ENCODE measurements at places on chromosomes 16 and 17.

DNA sequence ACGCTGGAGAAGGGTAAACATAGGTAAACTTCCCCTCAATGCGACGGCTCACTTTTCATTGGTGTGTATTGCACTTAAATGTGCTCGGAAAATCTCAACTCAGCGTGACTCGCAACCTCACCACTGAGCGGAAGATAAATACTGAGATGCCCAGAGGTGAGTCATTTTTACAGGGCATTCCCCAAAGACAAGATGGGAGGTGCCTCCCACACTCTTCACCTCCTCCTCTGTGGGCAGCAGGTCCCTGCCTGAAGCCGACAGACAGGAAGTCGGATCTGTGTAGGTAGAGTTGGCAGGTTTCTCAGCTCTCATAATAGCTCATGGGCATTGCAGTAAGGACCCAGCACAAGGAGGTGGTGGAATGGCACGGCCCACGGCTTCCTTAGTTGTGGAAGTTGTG is 274.6 kb upstream of the HSBP1 start:
- DNase-seq, result no peak

DNA sequence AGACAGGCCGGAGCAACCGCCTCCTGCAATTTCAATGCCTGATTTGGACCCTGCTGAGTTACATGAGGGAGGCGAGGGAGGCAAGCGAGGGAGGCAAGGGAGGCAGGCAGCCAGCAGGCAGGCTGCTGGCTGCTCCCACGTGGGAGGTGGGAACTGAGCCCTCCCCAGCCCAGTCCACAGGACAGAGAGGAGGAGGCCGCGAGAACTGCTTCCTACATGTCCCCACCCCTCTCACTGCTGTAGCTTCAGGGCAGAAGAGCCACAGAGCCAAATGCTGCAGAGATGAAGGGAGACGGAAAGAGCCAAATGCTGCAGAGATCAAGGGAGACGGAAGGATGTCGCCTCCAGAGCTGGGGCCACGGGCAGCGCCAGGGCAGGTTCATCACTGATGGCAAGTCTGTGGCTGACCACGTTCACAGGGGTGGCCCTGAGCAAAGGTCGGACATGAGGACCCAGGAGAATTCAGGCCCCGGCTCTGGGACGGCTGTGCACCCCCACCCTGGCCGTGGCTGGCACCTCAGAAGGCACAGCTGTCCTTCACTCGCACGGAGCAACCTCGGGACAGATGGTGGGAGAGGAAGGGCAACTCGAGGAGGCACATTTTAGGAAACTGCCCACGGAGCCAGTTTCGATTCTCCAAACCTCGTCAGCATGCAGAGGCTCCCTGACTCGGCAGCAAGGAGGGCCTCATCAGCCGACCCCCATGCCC is 21.5 kb downstream of the RPH3AL start:
- no peak for DNase-seq

DNA sequence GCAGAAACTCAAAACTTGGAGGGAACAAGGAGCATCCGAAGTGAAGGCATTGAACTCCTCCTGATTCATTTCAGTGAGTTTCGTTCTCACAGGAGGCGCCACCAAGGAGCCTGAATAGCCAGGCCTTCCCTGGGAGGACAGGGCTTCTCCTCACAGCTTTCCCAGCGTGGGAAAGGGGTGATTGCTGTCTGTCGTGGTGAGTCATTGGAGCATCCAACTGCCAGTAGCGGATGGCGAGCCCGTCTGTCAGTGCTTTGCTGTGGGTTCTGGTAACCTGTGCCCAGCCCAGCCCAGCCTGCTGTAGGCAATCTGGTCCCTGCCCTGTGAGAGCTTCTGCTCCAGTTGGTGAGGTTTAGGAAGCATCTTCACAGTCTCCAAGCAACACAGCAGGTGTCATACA is 28.3 kb downstream of the PLCD3 start:
- DNase-seq, result no peak

DNA sequence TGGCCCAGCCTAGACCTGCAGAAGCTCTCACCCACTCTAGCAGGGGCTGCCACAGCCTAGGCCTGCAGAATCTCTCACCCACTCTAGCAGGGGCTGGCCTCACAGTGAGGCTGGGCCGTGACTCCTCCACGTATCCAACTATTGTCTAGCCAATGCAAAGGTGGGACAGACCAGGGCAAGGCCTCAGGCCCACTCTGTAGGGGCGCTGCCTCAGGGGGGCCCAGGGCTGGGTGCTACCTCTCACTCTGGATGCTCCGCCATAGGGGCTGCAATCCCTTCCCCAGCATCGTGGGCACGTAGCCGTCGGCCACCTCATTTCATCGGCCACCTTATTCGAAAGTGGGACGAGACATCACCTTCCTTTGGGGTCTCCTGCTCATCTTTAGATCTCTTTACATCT is 51.7 kb downstream of the RPH3AL start:
- no peak for DNase-seq

DNA sequence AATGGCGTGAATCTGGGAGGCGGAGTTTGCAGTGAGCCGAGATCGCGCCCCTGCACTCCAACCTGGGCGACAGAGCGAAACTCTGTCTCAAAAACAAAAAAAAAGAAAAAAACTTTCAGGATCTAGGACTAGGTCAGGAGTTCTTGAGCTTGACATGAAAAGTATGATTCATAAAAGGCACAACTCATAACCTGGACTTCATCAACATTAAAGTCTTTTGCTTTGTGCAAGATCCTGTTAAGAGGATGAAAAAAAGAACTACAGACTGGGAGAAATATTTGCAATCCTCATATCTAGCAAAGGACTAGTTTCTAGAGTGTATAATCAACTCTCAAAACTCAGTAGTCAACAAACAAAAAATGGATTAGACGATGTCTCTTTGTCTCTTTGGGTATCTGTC is 40.0 kb downstream of the TBC1D16 start:
- DNase-seq, result no peak

GRCh38 chr16:22357635-22357971 is 16.8 kb downstream of the CDR2 start:
- no peak for DNase-seq

DNA sequence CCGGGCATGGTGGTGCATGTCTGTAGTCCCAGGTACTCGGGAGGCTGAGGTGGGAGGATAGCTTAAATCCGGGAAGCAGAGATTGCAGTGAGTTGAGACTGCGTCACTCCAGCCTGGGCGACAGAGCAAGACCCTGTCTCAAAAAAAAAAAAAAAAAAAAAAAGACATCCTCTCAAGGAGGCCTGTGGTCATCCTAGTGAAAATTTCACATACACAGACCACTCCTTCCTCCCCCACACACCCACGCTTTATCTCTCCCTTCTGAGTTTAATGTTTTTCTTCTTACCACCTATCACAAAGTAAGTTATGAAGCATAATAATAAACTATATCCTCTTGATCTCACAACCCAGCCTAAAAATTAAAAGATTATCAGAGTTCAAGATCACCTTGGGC is 1.3 kb upstream of the NOL11 start:
- DNase-seq, result no peak

GRCh38 chr17:8326511-8327302 is 12.9 kb upstream of the ODF4 start:
- peak; percentile 26 for DNase-seq

GRCh38 chr16:58425756-58426494 is 33.7 kb downstream of the GINS3 start:
- DNase-seq, result no peak

- peak; percentile 90 for DNase-seq
Measured at GRCh38 chr17:781805-782731, at the start of the genes GLOD4 and MRM3. Gene GLOD4 (minus strand): TSS chr17:782280. CDS start chr17:782255, 25 bp downstream. Gene MRM3 (plus strand): TSS chr17:782353. CDS start chr17:782379, 26 bp downstream.

GRCh38 chr16:76265434-76266045 is 11.7 kb upstream of the CNTNAP4 start:
- no peak for DNase-seq

- DNase-seq, result no peak
Measured at GRCh38 chr17:61335105-61335844, 64.4 kb upstream of the TBX2 start.

DNA sequence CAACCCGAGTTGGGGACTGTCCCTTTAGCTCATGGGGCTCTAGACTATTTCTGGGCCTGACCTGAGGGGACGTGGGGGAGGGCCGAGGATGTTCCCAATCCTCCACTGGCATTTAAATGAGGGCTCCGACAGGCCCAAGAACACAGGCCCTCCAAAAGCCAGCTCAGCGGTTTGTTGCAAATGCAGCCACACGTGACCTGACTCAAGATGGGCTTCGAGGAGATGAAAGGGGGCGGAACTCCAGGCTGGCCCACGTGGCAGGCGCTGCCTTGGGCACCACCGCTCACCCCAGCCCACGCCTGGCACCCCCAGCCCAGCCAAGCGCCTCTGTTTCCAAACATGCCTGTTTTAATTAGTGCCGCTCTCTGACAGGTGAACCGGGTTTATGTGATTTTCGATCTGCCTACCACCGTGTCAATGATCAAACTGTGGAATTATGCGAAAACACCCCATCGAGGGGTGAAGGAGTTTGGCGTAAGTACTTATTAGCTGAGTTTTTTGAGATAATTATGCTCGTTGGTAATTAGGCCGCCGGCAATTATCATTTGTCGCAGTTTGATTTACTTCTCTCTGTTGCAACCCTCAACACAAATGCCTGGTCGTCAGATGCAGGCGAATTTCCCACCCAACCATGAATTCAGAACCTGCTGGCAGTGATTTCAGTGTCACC is 226.7 kb downstream of the KATNIP start:
- DNase-seq, result no peak

GRCh38 chr17:51427856-51428255 is 167.5 kb downstream of the UTP18 start:
- DNase-seq, result peak; percentile 47

DNA sequence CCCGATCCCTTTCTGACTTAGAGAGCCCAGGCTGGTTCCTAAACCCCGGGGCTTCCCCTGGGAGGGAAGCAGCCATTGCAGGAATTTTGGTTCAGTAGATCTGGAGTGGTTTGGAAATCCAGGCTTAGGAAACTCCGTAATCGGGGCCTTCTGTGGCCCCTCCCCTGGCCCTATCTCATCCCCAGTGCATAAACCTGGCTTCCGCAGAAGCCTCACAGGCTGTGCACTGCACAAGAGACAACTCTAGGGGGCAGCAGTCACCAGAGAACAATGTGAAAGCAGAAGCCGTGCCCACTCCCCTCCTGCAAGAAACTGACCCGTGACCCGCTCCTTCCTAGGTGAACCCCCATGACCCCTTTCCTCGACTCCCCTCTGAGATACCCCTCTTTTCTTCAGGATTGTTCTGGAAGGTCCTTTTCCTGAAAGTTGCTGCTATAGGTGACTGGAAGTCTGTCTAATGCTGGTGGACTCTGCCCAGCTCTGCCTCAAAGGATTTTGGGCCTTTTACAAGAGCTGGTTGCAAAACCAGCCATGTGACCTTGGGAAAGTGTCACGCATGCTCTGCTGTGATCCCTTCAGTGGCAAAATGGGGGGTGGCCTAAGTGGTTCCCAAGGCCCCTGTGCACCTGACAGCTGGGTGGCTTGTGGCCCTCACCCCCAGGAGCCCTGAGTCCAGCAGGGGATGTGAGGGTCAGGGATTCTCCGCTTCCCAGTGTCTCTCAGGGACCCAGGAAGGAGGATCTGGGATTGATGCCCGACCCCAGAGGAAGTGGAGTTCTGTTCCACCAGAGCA is 14.4 kb downstream of the GUCY2D start:
- no peak for DNase-seq

GRCh38 chr17:22304667-22305303 is 612.5 kb downstream of the KCNJ18 start:
- no peak for DNase-seq

- DNase-seq, result no peak
Measured at GRCh38 chr17:19331543-19332245, 30.8 kb downstream of the B9D1 start.

GRCh38 chr16:9033125-9033830 is 58.2 kb upstream of the HAPSTR1 start:
- DNase-seq, result no peak

DNA sequence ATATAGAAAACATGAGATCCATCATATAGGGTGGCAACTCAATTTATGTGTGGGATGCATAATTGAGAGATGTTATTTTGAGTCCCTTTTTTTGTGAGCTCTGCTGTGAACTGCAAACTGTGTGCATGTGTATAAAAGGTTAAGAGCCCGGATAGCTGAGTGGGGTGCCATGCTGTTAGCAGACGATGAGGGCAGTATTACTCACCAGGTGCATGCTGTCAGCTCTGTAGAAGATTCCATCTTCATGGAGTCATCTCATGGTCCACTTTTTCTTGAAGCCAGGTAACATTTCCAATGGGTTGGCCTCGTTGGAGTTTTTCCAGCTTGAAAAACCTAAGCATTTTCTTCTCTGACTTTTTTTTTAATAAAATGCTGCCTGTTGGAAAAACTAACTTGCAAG is 43.0 kb upstream of the RHBDL3 start:
- no peak for DNase-seq

GRCh38 chr16:84840687-84841627 is 21.2 kb downstream of the CRISPLD2 start:
- no peak for DNase-seq

DNA sequence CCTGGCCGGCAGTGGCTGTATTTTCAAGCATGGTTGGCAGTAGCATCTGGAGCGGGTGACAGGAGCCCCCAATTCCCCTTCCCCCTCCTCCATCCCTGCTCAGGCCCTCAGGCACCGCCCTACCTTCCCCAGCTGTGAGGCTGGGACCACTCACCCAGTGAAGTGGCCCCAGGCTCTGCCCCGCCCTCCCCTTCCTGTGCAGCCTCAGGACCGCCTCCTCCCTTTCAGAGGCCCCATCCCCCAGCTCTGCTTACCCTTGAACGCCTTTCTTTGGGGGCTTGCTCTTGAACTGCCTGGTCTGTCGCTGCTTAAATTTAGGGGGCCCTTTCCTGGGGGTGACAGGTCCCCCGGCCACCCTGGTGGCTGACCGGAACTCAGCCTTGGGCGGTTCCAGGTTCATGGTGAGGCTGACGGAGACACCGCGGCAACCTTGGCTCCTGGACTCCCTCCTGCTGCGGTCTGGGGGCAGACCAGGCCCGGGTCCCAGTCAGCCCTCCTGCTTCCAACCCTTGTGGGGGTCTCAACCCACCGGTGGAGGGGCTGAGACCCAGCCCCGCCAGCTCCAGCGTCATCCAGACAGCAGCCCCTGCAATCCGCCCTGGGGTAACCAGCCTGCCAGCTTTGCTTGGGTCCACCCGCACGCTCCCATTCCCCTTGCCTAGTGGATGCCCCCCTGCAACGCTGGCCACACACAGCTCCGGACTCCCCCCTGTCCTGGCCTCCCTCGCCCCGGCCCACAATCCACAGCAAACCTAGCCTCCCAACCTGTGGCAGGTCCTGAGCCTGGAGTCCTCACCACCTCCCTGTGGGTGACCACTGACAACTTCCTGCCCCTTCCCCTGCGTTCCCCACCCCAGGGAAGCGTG is 3.2 kb downstream of the PDE6G start:
- DNase-seq, result no peak

GRCh38 chr17:76966486-76967181 is 98.4 kb downstream of the MGAT5B start:
- DNase-seq, result no peak
